ENCODE measurements at places on chromosomes 2 and 18.

DNA sequence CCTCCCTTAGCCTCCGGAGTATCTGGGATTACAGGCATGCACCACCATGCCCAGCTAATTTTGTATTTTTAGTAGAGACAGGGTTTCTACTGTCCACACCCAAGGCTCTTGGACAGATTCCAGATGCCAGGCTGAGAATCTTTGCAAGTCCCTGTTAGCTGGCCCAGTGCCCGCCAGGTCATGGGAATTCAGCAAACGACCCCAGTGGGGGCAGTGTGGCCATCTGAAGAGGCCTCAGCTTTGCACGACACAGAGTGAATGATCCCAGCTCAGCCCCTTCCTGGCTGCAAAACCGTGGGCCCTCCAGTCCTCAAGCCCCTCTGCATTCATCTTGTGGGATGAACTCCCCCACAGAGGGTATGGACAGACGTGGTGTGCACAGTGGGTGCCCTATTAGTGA, 179.5 kb upstream of the ID2 start:
- no peak for DNase-seq

DNA sequence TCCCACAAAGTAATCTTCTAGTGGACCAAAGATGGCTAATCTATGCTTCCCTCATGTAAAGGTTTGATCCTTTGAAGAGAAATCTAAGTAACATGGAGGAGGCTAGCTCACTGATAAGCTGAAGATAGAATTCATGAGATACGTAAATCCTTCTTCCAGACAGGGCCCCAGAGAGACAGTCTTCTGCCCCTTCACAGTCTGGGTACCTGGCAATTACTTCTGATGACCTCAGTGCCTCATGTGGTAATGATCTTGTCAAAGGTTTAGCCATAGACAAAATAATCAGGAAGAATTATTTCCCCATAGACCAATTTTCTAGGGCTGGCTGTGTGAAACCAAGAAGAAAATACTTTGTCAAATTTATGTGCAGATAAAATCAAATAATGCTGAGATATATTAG, 495.8 kb downstream of the METTL4 start:
- no peak for DNase-seq

- DNase-seq: no peak
Observed at GRCh38 chr2:183204397-183204796, 80.2 kb downstream of the NUP35 start.

GRCh38 chr2:62296034-62296831, 100.3 kb downstream of the B3GNT2 start:
- DNase-seq: no peak

- peak; percentile 29 for DNase-seq
Observed at GRCh38 chr2:96801786-96802595, 14.1 kb upstream of the CNNM3 start.

DNA sequence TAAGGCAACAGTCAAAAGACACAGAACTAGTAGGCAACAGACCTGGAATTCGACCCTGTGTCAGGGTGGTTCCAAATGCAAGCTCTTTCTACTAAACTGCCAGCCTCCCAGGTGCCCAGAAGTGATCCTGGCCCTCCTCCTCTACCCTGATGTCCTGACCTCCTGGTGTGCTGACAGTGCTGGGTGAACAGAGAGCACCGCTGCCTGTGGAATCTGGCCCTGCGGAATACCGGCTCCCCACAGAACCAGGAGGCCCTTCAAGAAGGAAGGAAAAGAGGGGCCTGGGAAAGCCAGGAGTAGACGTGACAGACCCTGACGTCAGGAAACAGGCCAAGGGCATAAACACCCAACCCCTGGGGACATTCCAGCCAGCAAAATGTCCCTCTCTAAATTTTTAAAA, 120.3 kb downstream of the NOL10 start:
- no peak for DNase-seq

DNA sequence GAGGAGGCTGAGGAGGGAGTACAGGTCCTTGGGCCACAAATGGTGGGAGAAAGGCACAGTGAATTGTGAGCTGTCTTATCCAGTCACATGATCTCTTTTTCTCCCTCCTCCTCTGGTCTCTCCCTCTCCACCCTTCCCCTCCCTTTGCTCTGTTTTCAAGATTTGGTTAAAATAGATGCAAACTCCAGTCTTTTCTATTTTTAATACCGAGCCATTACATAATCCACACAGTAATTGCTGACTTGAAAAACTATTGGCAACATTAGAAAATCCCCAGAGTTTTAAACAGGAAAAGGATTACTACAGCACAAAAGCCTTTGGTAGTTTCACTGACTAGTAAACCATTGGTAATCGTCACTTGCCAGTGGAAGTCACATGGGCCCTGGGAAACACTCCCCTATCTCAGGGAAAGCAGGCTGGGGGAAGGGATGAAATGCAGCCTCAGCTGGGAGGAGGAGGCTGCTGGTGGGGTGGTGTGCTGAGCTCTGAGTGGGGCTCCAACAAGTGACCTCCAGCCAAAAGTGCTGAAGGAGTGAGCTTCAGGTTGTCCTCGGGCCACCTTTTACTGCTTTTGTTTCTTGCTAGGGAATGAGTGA, 57.4 kb upstream of the PCBP1 start:
- no peak for DNase-seq

DNA sequence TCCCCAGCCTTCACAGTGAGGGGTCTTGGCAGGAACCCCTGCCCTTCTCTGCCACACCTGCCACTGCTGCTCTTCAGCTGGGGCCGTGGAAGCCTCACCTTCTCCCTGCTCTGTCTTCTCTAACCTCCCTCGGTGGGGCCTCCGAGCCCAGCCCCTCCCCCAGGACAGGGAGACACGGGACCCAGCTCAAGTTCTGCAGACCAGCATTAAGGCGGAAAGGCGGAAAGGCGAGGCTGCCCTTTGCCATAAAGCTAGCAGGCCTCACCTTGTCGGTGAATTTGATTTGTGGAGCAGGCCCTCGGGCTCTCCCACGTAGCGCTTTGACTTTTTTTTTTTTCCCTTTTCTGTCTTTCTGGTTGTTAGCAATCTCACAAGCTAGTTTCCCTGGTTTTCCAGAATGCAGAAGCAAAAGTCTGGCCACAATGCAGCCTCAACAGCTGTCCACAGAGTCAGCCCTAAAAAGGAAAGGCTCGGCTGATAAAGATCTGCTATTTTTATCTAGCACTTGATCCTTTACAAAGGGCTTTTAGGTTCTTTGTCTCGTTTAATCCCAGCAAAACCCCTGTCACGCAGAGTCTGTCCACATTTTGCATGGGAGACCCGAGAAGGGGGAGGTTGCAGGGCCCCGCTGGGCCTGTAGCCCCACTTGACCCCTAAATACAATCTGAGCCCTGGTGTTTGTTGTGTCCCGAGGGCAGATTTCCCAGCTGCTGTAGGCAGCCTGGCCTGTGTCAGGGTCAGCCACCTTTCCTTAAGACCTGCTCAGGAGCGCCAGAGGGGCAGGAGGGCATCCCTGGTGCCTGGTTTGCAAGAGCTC, 6.0 kb downstream of the ITM2C start:
- DNase-seq: no peak

DNA sequence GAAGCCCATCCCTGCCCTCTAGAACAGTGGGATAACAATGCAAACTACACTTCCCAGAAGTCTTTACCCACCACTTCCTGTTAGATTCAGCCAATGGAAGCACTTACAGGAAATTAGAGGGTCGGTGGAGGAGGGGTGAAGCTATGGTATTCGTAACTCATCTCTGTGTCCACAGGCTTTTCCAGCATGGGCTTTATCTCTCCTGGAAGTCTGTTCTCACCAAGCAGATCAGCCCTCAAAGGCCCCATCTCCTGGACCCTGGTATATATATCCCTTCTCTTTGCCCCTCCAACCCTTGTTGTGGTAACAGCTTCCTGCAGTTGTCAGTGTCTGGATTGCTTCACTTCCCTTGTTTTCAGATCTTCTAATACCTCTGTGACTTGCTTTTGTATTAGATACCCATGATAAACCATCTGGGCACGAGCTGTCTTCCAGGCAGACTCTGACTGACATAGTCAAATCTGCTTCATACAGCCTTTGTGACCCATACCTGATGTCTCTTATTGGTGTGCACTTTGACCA, 475.0 kb upstream of the POU3F3 start:
- DNase-seq: peak; percentile 8

- no peak for DNase-seq
Observed at GRCh38 chr2:223674998-223675609, 72.9 kb upstream of the SCG2 start.

DNA sequence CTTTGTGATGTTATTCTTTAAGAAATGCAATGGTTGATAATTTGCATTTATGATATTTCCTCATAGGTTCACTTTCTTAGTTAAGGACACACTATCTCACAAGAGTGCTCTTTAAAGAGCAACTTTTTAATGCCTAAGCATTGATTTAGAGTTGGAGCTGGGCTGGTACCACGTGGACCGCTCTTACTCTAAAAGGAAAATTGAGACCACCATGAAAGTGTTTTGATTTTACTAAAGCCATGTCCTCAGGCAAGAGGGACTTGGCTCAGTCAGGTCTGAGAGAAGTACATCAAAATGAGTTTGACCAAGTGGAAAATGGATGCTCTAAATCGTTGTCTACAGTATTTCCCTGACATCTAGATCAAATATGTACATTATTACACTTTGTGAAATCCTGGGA, 302.4 kb downstream of the LRRTM1 start:
- DNase-seq: no peak

DNA sequence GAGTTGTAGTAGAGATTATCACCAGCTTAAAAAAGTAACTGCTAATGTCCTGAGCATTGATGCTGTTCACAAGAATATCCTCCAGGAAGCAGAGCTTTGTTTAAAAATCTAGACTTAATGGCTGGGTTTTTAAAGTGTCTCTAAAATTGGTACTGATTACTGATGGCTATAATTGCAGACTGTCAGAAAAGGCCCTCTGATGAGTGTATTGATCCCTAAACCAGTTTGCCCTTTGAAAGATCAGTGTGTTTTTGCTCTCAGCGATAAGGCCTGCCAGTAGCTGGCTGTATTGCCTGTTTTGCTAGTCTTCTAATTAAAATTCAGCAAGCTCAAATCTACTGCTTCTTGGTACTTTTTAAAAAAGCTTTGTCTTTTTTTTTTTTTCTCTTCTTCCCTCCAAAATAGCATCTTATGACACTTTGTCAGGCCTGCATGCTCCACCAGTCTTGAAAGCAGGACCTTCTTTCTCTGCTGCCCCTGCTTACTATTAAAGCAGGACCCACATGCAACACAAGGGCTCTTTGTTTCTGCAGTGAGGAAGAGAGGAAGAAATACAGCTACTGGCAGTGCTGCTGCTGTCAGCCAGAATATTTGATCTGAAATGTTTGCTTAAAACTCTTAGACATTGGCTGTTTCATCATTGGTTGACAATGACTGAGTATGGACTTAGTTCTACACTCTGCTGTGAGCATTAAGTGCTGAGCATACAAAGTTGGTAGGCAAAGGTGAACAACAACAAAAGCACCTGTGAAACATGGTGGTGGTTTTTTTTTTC, 1.8 kb downstream of the SEC11C start:
- DNase-seq: no peak
